ENCODE measurements at places on chromosomes 13 and 19.

- no peak for DNase-seq
Measured at GRCh38 chr13:109199280-109199679, 569.9 kb downstream of the MYO16 start.

GRCh38 chr13:39052944-39053343 is 14.7 kb downstream of the NHLRC3 start:
- no peak for DNase-seq

DNA sequence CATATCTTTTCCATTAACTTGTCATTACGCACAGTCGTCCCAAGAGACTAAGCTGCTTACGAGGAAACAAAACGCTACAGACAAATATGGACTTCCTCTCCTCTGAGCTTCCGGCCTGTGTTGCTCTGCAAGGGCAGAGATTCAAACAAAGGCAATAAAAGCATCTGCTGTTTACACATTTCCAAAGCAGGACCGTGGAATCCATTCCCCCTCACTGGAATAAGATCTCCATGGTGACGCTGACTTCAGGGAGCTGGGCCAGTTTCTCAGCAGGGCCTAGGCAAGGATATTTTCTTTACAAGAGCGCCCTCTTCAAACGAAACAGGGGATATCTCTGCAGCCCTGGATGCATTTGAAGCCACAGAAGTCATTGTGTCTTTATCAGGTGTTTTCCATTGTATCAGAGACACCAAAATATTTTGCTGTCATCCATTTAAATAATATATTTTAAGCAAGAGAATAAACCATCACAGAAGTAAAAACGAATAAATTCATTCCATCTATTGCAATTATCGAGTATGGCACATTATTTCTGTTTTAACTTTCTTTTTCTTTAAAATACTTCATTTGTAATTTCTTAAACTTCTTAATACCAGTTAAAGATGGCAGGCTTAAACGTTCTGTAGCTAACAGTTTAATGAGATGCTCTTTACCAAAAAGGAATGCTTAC is 177.5 kb downstream of the DCLK1 start:
- DNase-seq = peak; percentile 92

DNA sequence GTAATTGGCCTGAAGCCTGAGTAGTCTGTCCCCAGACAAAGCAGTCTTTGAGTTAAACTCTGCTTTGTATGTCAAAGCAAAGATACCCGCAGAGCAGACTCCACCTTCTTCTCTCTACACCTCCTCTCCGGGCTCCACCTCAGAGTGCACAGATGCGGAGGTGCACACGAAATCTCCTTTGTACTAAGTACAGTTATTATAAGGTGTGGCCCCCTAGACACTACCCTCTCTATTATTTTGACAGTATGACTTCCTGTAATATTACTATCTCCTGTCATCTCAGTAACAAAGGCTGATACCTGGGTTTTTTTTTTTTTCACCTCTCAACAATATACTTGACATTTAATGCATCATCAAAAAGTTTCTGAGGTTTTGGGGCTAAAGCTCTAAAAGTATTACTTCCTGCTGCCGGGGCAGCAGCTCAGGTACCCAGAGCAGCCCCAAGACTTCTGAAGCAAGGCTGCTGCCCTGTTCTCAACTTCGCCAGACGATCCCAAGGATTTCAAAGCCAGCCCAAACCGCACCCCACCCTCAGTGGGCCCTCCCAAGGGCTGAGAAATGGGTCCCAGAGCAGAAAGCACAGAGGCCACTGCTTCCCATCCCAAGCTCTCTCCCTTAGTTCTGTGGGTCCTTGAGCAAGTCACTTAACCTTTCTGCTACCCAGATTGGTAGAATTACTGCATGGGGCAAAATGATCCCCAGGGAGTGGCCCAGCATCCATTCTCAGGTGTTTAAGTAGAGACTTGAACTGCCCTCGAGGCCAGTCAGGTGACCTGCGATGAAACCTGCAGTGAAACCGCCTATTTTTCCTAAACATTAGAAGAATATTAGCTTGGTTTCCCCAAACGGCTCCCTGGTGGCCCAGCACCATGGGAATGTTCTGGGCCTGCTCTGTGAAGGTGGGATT is 180.6 kb downstream of the FOXO1 start:
- no peak for DNase-seq

DNA sequence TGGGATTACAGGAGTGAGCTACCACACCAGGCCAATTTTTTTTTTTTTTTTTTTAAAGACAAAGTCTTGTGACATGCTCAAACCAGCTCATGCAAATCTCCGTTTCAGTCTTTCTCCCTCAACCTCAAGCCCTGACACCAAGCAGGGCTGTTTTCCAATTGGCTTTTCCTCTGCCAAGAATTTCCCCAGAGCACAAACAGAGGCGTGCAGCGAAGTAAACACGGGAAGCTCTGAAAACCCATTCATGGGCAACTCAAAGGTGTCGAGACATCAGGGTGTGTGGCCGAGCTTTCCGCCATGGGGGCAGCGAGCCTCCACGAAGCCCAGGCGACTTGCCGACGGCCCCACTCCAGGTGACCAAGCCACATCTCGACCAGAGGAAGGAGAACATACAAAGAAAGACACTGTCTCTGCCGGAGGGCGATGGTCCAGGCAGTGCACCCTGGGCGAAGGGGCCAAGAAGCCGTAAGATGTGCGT is 70.0 kb downstream of the INSR start:
- peak; percentile 72 for DNase-seq

DNA sequence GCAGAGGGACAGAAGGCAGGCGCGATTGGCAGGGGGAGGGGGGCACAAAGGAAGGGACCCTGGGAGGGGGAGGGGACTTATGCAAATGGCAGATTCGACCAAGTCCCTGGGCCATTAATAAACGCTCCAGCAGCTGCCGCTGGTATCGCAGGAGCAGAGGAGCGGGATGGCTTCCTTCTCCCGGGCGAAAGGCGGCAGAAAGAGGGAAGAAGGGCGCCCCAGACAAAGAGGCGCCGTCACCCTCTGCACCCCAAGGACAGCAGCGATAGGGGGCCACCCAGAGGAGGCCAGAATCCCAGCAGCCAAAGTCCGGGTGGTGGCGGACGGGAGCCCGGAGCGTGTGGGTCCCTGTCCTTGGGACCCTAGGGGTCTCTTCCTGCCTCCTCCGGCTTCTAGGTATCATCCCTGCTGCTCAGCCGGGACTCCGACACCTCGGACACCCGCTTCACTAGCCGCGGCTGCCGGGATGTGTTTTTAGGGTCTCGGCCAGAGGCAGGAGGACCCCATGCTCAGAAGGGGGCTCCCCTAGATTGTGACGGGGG is 1.9 kb downstream of the PTPRS start:
- no peak for DNase-seq

DNA sequence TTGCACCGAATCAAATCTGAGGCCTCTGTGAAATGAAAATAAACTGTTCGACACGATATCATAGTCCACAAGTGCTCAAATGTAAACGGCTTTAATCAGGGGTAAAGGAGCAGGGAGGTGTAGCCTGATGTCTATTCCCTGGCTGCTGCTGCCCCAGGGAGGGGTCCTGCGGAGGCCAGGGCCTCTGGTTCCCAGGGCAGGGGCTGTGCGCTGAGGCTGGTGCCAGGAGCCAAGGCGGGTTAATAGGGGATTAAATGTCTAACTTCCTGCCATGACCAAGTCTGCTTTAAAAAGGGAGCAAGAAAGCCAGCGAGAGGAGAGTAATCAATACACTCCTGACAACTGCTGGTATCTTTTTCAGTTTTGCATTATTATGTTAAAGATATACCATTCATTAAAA is 59.4 kb downstream of the ZNF536 start:
- DNase-seq = no peak

GRCh38 chr19:12840091-12841079 is 2.1 kb downstream of the MAST1 start:
- DNase-seq = peak; percentile 44

DNA sequence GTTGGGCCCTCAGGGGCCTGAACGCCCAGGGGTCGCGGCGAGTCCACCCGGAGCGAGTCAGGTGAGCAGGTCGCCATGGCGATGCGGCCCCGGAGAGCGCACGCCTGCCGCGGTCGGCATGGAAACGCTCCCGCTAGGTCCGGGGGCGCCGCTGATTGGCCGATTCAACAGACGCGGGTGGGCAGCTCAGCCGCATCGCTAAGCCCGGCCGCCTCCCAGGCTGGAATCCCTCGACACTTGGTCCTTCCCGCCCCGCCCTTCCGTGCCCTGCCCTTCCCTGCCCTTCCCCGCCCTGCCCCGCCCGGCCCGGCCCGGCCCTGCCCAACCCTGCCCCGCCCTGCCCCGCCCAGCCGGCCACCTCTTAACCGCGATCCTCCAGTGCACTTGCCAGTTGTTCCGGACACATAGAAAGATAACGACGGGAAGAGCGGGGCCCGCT is at the start of gene CCNA1:
TSS of gene CCNA1 (plus strand) at position 390 of the 439 bp plus-strand sequence. CDS start 562 bp downstream, outside the sequence.
- DNase-seq = peak; percentile 42

DNA sequence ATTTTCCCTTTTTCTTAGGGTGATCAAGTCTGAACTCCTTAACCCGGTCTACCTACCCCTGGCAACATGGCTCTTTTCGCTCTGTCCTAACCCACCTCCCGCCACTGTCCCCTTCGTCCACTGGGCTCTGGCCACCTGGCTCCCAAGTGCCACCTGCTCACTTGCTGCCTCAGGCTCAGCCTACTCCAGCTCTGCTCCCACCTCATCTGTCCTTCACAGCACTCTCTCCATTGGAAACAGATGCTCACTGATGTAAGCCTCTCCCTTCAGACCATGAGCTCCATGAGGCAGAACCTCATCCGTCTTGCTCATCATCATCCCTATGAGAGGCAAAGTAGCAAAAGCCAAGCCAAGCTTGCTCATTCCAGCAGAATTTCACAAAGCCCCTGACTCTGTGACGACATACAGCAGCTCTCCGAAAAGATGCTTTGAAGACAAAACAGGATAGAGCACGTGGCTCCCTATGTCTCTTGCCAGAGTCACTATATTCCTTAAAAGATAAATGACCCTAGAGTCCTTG is 35.3 kb upstream of the AMER2 start:
- no peak for DNase-seq

DNA sequence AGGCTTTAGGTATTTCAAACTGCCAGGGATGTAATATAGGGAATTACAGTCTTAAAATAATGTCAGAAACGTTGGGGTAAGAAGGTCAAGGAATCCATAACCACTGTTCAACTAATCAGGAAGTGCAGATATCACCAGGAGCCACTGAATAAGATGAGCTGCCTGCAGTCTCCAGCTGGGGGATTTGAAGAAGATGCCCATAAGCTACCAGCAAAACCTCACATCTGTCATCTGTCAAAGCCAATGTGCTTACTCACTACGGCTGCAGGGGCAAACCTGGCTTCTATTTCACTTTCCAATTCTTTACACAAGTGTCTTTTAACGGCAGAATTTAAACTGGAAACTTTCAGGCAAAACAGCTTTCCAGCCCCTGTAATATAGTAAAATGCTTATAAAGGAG is 1410.1 kb upstream of the ATXN8OS start:
- DNase-seq = no peak

GRCh38 chr19:32294871-32295438 is 50.5 kb upstream of the ZNF507 start:
- DNase-seq = no peak

DNA sequence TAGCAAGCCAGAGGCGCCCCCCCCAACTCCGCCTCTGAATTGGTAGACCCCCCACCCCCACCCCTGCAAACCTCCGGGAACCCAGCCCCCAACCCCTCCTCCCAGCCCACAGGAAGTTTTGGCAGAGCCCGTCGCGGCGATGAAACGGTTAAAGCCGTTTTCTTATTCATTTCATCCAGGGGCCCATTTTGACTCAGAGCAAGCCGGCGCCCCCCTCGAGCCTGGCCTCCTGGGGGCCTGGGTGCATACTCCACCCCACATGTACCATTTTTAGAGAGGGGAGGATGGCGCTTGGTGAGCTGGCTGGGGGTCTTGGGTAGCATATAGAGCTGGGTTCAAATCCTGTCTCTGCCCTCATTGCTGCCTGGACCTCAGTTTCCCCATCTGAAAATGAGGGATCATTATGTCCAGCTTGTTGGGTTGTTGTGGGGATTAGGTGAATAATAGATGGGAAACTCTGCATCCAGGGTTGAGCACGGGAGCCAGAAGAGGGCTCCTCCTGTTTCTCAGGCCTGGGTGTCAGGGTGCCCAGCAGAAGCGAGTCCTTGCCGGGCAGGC is 7.9 kb upstream of the JUNB start:
- DNase-seq = no peak

DNA sequence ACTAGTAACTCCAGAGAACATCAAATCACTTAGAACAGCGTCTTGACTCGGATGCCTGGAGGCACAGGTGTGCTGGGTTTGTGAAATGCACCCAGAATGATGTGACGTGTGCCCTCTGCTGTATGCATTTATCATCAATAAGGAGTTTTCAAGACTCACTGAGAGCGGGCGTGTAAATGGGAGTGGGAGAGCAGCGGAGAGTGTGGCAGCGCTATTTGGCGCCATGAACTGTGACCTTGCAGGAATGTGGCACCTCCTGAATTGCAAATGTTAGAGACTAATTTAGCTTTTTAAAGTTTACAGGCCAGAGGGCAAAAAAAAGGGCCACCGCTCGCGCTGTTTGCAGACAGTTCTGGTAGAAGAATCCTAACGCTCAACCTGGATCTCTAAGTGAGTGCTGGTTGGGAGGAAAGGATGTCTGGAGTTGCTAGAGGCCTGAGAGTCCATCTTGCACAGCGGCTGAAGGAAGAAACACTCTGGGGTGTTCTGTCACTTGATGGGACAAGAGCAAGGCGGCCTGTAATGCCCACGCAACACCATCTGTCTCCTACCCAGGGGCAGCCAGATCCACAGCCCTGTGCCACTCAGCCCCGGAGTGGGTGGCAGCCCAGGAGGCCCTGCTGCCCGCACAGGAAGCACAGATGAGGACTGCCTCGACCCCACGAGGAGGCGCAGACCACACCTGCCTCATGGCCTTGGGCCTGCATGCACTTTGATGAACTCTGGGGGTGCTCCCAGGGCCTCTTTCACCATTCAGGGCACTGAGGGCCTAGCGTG is 19.7 kb downstream of the RANBP3 start:
- no peak for DNase-seq

- no peak for DNase-seq
Measured at GRCh38 chr13:94658926-94659597, 53.3 kb downstream of the SOX21 start.

DNA sequence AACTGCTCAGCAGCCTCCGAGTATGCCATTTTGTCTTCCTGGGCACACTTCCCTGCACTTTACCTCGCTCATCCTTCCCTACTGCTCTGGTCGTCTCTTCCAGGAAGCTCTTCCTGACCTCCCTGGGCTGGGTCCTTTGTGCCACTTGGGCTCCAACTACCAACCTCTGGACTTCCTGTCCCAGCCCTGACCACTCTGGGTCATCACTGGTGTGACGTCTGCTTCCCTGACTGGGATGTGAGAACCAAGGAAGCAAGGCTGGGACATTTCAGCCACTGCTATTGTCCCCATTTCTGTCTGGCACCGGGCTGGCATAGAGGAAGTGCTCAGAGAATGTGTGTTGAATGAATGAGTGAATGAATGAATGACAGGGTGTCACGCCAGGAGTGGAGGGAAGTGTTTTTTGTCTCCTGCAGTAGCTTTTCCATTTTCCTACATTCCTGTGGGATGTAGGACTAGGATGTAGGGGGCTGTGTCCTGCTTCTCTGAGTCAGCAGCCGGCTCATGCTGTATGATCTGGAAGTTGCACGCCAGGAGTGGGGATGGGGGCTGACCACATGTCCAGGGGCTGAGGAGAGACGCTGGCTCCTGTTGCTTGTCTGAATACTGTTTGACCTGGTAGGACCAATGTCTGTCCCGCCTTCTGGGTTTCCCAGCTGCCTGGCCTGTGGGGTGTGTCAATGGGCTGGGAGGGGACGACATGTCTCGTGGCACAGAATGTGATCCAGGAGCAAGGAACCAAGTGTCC is 14.7 kb downstream of the NOVA2 start:
- DNase-seq = no peak

- no peak for DNase-seq
Measured at GRCh38 chr19:13782537-13782936, 8.3 kb downstream of the C19orf53 start.
